ENCODE measurements at places on chromosomes 5 and 9.
A peak's percentile ranks its signal among the peaks of the same experiment; 100 is the strongest.

GRCh38 chr9:134659688-134660131 is 18.1 kb downstream of the COL5A1 start:
- no peak for DNase-seq

DNA sequence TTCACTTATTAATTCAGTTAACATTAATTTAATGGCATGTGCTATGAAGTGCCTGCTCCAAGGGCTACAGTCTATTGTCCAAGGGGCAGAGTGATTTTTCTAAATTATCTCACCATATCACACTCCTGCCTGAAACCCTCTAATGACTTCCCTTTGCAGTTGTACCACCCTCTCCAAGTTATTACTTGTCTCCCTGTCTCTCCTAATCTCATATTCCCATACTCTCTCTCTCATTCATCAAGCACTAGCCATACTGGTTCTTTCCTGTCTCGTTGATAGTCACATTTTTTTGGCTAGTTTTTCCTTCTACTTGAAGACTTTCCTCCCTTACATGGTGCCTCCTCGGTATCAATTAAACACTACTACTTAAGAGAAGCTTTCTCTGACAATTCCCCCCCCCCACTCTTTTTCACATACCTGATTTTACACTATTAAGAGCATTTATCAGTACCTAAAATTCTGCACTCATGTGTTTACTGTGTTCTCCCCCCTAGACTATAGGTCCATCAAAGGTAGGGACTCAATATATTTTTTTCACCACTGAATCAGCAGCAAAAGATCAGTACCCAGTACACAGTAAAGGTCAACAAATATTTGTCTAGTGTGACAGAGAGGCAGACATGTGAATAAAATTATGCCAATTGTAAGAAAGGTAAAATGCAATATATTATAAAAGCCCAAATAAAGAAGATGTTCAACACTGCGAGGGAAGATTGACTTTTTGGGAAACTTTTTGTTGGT is 19.0 kb downstream of the RICTOR start:
- DNase-seq = no peak

DNA sequence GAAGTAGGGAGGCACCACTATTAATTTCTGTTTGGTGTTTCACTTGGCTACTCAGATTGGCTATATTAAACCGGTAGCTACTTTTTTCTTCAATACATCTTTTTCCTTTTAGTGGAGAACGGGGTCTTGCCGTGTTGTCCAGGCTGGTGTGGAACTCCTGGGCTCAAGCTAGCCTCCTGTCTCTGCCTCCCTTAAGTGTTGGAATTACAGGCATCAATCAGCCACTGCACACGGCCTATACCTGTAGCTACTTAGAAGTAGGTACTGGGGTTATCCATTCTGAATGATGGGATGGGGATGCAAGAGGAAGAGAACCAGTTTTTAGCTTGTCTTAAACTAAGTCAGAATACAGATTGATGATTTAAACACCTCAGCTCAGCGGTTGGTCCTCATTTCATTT is 1.7 kb downstream of the UBE2D2 start:
- no peak for DNase-seq

- DNase-seq = no peak
These were observed 7.1 kb upstream of the CORO2A start for GRCh38 chr9:98199388-98200033.

DNA sequence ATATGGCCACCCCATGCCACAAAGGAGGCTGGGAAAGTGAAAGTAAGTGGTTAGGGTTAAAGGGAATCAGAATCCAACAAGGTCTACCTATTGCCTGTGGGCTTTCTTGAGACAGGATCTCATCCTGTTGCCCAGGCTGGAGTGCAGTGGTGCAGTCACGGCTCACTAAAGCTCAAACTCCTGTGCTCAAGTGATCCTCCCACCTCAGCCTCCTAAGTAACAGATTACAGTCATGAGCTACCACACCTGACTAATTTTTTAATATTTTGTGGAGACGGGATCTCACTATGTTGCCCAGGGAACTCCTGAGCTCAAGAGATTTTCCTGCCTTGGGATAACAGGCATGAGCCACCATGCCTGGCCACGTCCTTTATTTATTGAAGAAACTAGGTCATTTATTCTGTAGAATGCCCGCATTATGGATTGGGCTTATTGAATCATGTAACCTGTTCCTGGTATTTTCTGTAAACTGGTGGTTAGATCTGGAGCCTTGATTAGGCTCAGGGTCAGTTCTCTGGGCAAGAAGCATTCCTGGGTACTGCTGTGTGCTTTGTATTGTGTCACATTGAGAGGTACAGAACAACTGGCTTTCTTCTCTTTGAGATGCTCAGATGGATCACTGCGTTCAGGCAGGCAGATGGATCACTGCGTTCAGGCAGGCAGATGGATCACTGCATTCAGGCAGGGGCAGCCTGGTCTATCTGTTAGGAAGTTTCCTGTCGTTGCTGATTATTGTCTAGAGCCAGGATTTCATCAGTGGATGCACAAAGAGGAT is 41.6 kb downstream of the ERGIC1 start:
- no peak for DNase-seq

DNA sequence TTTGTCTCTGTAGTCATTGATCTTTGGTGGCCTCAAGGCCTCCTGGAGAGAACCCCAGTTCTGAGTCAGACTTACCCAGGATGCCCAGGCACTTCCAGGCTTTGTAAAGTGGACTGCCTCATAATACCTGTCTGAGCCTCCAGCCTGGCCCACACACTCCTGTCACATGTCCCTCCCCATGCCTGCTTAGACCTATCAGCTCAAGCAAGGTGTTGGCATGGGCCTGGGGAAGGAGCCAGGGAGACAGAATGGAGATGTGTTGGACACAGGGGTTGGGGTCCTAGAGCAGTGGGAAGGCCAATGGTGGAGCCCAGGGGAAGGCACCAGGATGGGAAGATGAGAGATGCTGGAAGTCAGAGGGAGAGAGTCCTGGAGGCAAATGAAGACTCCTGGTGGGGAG is 136.2 kb downstream of the CFAP90 start:
- no peak for DNase-seq

DNA sequence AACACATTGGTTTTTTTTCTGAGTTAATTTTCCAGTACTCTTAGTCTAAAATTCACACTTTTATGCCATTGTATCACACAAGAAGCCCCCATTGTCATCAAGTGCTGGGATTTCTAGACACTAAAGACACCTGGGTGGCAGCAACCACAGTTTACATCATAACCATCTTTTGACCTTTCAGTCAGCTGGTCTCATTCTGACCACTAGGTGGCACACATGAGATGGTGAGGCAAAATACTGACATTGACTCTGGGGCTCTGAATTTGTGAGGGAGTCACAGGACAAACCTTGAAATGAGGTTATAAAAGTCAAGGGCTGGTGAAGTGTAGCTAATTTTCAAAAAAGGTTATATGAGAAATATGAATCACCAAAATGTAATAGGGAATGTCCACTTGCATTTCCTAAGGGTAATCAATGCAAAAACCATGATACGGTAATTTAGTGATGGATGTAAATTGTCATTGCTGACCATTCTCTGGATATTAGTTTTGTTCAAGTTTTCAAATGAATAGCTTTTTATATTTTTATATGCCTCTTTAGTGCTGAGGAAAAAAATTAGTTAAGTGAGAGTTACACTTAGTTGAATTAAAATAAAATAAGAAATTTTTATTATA is 229.4 kb downstream of the DMAC1 start:
- peak; percentile 2 for DNase-seq

DNA sequence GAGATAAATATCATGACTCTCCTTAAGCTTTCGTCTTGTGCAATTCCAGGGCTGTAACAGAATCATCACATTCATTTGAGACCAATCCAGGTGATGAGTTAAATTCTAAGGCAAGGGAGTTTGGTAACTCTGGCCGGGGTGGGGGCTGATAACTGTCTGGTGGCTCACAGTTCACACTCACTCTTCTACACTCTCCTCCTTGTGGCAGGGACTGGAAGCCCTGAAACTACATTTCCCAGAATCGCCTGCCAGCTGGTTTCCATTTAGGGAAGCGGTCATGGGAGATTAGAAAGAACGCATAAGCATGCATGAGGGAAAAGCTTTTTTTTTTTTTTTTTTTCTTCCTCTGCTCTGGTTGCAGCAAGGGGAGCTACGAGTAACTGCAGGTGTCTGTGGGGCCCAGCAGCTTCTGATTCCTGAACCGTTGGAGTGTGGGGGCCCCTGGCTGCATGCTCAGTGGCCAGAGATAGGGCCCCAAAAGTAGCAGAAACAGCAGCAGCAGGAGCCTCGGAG is 154.8 kb upstream of the TBC1D2 start:
- DNase-seq = peak; percentile 25

DNA sequence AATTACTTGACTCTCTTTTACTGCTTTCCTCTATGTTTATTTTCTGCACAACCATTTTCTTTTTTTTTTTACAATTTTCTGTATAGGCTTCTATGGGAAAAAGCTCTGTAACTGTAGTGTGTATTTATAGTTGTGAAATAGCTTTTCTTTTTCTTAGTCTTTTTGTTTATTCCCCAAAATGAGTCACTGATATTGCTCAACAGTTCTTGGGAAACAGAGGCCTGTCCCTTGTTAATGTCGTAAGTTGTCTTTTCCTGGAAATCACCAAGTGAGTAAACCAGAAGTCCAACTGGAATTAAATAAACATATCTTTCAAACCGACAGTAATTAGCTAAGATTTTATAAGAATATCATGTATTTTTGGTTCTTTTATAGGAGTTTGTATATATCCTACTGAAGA is 325.1 kb upstream of the PRR16 start:
- peak; percentile 58 for DNase-seq

DNA sequence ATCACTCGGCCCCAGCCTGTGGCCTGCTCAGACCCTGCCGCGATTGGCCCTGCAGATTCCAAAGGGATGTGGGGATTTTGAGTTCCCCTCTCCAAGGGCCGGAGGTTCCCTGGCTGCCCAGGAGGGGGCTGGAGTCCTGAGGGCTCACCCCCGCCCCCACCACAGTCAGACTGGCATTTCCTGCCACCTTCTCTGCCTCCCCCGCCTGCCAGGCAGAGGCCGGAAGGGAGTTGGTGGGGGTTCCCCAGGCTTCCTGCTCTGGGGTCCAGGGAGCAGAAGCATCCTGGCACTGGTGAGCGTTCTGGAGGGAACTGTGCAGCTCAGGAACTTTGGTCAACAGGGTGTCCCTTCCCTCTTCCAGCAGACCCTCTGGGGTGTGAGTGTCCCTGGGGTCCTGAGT is 70.6 kb downstream of the RXRA start:
- no peak for DNase-seq

- DNase-seq = no peak
These were observed 269.7 kb downstream of the ISL1 start for GRCh38 chr5:51652980-51653379.

DNA sequence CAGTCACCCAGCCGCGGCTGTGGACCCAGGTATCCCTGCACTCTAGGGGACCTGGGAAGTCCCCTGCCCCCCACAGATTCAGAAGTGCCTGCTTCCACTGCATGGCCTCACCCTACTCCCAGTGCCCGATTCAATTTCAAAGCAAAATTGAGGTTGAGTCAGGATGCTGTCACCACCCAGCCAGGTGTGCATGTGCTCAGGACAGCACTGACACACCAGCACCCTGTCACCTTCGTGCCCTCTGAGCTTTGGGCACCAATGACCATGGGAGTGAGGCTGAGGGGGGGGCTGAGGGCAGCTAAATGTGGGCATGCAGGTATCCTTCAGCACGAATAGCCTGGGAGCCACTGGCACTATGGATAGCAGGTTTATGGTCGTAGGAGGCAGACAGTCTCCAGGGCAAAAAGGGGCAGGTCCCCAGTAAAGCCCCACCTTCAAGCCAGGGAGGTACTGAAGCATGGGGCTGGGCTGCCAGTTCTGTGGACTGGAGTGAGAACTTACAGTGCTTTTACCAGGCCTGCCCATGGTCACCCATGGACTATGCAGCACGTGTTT is 1151.6 kb upstream of the CDH6 start:
- DNase-seq = no peak

DNA sequence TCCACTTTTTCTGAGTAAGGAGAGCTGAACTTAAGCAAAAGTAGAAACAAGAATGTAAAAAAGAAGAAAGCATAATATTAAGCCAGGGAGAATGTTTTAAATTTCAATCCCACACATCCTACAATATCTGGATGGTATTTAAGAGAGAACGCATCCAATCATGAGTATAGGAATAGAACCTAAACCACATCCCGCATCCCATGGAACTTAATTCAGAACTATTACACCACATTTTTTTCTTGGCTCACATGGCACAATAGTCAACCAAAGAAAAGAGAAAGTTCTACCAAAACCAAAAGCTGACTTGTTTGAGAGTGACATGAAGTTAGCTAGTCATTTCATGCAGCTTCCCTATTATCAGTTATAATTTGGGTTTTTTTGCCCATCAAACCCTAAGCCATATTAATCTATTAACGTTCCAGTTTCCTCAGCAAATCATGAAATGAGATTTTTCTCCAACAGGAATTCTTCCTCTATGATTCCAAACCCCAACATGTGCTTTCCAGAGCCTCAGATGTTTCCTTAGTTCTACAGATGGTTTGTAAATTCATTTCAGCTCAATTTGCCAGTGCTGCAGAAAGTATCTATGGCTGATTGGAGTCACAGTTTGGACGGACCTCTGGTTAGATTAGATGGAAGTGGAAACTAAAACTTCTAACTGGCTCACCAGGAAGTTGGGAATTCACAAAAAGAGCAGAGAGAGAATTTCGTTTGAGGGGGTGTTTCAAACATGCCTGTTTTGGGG is 22.5 kb downstream of the ADAMTSL1 start:
- no peak for DNase-seq

DNA sequence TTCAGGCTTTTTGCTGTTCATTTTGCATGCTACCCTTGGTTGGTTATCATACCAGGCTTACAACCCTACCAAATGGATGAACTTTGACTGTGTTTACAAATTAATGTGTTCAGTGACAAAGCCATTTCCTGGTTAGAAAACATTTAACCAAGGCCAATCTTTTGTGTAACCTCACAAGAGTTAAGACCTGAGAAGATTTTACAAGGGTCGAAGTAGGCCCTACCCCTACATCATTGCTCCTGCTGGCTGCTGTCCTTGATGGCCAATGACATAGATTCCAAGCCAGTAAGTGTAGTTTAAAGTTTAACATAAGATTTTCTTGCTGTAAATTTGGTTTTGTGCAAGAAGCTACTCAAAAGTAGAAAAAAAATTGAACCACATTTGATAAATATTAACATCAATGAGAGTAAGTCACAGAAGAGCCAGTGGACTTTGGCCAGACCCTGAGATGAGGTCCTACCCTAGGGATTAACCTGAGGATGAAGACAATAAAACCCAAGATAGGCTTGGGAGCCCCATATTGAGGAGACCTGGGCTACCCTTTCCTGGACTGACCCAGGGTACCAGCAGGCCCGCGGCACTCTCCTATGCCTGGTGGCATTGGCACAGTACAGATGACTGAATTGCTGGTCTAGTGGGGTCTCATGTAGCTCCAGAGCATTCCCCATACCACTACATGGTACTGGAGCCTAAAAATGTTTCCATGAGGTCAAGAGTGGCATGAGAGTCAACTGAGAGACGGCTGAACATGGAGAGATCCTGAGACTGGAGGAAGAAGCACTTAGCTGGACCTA is 8.3 kb downstream of the C1QTNF3 start:
- no peak for DNase-seq

- DNase-seq = peak; percentile 49
These were observed 63.8 kb upstream of the RNF130 start for GRCh38 chr5:180135128-180135955.

- DNase-seq = no peak
These were observed 19.7 kb upstream of the ARHGEF28 start for GRCh38 chr5:73606206-73606753.

- DNase-seq = peak; percentile 11
These were observed 1.2 kb upstream of the ADAMTS6 start for GRCh38 chr5:65482736-65483545.
